NCI-H510A (cell line): ENCODE measurements at places on chromosomes 6 and 20.

DNA sequence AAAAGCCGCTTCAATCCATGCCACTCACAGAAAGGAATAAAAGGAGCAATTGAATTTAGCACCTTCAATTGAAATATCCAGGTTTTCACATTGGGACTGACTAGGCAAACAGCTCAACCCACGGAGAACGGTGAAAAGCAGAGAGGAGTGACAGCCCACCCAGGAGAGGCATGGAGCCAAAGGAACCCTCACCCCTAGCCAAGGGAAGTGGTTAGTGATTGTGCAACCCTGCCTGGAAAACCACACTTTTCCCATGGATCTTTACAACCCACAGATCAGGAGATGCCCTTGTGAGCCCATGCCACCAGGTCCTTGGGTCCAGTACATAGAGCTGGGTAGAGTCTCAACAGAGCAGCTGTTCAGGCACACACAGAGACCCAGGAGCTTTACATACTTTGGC is 911.8 kb downstream of the EPHA7 start:
- no peak for DNase-seq

- DNase-seq: no peak
Measured at GRCh38 chr6:106097411-106098231, 11.5 kb downstream of the PRDM1 start.

DNA sequence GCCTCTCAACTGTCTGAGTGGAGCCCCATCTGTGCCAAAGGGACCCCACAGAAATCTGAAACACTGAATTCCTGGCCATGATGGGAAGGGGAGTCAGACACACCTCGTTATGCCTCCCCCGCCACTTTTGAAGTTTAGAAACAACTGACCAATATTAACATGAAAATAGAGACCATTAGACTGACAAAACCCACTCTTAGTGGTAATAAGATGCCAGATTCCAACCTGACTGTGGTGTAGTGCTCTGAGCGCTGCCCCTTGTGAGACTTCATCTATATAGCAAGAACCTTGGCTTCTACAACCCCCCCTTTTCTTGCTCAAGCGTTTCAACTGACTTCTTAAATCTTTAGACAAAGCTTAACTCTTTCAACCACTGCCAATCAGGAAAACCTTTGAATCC is 46.1 kb upstream of the UNC93A start:
- no peak for DNase-seq

- DNase-seq: no peak
Measured at GRCh38 chr20:10255846-10256245, 37.2 kb downstream of the SNAP25 start.

- no peak for DNase-seq
Measured at GRCh38 chr6:15877231-15877630, 214.4 kb upstream of the DTNBP1 start.

GRCh38 chr6:128367437-128367836 is 153.0 kb downstream of the PTPRK start:
- no peak for DNase-seq

DNA sequence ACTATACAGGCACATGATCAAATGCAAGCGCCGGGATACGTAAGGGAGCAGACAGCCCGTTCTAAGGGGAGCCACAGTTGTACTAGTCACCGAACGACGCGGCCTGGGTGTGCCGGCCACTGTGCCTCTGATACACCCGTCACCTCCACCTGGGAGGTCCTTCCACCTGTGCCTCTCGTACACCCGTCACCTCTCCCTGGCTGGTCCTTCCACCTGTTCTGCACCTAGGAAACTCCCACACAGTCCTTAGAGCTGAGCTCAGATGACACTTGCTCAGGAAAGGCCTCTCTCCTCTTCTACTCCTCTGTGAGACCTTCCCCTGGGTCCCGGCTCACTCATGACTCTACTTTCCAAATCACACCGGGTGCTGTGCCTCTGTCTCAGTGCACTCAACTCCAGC is 245.0 kb downstream of the TTLL2 start:
- no peak for DNase-seq

DNA sequence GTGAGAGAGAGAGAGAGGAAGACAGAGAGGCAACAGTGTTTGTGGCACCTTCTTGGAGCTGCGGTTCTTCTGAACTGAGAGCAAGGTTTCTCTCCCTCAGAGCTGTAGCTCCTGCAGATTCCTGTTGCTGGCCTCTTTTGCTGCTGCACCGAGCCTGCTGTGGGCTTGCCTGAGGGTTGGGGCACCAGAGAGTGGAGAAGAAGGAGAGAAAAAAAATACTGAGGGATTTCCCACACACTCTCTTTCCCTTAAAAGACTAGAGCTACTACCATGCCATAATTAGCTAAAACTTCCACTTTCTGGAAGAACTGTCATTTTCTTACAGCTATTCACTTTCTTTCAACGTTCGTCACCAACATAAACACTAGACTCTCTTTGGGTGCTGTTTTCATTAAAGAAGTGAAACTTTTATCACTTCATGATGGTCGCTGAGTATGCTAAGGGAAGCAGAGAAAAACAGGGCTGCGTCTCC is 18.2 kb upstream of the ECI2 start:
- DNase-seq: no peak

DNA sequence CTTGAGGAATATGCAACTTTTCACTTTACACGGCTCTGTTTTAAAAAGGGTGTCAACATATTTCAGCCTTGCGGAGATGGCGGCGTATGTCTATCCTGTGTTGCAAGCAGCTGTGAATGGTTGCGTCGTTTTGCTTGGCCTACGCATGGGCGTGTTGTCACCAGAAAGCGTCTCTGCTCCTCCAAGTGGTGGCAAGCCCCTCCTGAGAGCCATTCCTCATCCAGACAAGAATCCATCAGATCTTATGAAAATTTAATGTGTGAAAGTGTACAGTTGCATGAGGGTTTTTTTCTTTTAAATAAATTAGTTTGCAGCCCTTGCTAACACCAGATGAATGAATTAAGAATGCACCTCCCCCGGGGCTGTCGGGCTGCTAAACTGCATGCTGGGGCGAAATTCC is 114.4 kb downstream of the PHACTR3 start:
- no peak for DNase-seq

GRCh38 chr20:37309936-37310590 is 20.6 kb downstream of the MANBAL start:
- no peak for DNase-seq

DNA sequence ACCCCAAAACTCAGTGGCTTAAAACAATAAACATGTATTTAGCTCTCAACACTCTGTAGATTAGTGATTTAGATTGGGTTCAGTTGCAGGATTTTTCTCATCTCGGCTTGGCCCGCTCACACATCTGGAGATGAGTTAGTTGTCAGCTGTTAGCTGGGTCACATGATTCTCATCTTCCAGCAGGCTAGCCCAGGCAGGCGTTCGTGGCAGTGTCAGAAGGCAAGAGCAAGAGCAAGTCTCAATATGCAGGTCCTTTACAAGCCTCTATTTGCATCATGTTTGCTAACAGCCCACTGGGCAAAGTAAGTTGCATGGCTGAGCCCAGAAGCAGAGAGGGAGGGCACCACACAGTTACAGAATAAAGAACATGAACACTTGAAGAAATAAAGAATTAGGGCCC is 83.6 kb upstream of the MYLIP start:
- no peak for DNase-seq

- peak; percentile 79 for DNase-seq
Measured at GRCh38 chr6:42142118-42142835, at the start of gene C6orf132. Gene C6orf132, minus strand, starts transcription at chr6:42142620. Its CDS starts 176 bp downstream, at chr6:42142444.

DNA sequence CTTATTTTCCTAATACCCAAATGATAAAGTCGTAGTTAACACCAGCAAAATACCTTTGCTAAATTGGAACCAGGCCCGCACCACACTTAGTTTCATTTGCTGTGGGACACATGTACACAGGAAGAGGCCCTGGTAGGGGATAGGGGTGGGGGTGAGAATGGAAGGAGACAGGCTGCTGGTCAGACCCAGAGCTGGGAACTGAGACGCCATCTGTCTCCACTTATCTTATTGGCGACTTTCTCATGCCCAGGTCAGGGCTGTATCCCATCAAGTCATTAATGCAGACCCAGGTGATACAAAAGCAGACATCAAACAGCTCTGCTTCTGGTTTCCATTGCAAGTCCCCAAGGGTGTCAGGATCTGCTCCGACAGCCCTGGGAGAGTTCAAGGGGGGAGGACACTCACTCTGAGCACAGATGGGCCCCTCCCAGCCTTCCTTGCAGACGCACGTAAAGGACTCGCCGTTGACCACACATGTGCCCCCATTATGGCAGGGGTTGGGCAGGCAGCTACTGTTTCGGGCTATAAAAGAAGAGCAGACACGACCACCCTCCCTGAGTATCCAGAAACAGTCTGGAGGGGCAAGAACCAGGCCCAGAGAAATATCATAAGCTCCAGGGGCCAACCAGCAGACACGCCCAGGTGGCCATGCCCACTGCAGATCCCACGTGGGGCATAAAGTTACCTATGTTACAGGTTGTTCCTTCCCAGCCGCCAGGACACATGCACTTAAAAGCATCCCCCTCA is 29.2 kb downstream of the JAG1 start:
- DNase-seq: no peak

DNA sequence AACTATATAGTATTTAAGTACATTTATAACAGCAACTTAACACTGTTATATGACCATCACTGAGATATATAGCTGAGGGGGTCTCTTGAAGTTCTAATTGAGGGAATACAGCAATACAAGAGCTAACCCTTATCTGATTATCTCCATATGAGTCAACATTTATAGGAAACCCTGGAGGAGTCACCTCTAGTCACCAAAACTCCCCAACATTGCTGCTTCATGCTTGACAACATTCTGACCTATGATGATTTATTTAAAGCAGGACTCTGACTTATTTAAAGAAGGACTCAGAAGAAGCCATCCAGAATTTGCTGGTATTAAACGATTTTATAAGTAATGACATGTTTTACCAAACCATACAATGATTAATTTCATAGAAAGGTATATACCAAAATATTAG is 182.6 kb upstream of the NOX3 start:
- DNase-seq: no peak

DNA sequence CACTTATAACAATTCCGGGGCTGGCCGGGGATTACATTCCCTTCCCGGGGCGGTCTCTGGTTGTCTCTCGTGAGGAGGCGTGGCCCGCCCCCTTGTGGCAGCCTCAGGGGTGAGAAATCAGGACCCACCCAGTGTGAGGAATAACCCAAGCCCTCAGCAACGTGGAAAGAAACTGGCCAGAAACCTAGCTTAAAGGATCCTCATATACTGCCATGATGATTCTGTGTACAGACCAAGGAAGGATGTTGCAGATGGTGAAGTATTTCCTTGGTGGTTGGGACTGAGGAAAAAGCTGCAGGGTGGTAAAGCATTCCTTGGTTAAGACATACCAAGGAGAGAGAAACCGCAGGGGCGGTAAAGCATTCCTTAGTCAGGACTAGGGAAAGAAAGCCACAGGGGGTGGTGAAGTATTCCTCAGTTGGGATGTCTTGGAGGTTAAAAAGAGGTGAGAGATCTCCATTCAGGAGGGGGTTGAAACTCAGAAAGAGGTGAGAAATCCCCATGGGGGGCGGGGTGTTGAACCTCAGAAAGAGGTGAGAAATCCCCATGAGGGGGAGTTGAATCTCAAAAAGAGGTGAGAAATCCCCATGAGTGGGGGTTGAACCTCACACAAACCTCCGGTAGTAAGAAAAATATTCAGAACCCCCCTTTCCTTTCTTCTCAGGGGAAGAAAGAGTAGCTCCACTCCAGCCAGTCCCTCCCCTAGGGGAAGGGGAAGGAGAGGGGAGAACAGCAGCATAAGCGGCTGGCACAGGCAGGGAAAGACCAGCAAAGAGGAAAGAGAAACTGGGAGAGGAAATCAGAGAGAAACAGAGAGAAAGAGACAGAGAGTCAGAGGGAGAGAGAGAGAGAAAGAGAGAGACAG is 238.1 kb downstream of the RNGTT start:
- DNase-seq: no peak

DNA sequence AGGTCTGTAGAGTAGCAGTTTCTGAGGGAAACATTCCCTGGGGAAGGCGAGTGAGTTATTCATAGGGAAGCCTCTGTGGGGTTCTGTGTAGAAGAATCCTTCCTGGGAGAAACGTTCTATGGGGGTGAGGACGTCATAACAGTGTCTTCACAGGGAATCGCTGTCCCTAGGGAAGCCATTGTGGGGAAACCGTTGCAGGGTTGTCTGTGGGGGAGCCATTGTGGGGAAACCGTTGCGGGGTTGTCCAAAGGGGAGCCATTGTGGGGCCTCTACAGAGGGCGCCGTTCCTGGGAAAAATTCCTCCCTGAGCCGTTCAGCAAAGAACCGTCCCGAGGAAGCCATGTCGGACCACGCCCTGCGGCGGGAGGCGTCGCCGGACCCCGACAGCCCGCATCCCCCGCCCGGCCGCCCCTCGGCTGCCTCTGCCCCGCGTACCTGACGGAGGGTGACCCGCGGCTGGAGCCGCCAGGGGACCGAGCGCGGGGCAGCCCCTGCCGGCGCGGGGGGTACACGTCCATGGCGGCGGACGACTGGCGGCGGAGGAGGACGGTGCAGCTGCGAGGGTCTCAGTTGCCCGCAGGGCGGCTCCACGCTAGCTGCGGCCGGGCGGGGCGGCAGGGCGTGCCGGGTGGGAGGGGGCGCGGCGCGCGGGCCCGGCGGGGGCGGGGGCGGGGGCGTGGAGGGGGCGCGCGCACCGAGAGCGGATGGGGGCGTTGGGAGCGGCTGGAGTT is at the start of gene DNAAF9:
DNAAF9 (minus strand) TSS at position 630 of the 731 bp plus-strand sequence; CDS start at position 518, 112 bp downstream.
- peak; percentile 62 for DNase-seq
